ENCODE measurements at places on chromosomes 6 and 20. TPM values are rescaled to one million over a fixed set of nuclear protein-coding genes. Genes with fewer than 3 reads are reported as not detected.

- no peak for DNase-seq
Observed at GRCh38 chr6:125151700-125152099, 1.9 kb upstream of the TPD52L1 start.

NRN1 gene
- 5.9 TPM for polyA plus RNA-seq

DNA sequence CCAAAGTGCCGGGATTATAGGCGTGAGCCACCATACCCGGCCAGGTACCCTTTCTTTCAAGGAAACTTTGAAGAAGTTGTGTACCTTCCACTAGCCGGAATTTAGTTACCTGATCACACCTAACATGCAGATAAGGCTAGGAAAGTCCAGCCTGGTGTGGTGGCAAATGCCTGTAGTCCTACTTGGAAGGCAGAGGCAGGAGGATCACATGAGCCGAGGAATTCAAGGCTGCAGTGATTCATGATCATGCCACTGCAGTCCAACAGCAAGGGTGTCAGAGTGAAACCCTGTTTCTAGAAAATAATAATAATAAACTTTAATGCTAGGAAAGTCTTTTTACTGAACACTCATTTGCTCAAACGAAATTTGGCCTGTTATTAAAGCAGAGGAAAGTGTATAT, 21.0 kb downstream of the NFYA start:
- DNase-seq, result no peak

DNA sequence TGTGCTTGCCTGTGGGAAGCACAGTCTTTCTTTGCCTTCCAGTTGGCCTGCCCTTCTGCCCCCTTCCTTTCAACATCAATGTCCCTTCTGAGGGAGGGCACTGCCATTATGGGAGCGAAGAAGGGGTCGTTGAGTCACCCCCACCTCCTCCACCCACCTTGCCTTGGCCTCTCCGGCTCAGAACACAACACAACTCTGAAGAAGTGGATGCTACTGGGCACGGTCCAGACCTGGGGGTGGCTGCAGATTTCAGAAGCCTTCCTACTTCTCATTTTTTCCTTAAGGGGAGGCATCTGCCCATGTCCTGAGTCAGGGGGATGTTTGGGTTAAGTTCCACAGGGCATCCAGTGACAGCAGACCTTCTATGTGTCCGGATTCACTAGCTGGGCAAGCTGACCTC, 72.1 kb downstream of the GFOD1 start:
- no peak for DNase-seq

- DNase-seq, result no peak
Observed at GRCh38 chr6:72653026-72653425, 31.2 kb downstream of the KCNQ5 start.

DNA sequence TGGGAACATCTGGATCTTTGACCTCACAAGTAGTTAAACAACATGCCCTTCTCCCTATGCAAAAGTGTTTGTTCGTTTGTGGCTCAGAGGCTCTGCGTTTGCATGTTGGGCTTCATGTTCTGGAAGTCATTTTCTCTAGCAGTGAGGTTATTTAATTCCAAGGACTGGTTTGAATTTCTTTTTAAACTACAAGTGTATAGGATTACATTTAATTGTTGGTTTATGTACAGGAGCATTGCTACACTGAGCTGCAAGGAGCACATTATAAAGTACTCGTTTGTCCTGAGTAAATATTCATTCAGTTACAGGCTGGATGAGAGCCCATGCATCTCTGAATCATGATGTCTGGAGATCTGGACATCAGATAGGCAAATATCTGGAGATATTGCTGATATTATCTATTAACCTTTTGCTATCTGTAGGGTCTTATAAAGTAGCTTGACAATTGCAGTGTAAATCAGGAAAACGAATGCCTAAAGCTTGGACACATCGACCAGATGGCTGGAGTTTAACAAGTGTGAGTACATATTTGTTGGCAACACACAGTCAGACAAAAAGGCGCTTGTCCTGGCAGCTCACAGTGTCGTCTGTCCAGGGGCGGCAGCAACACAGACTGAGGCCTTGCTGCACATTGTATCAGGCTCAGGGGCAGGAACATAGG, 84.6 kb downstream of the PDE7B start:
- no peak for DNase-seq

GRCh38 chr6:104955927-104956730, 778 bp upstream of the LIN28B start:
- no peak for DNase-seq

GGTLC1 gene
- not detected for polyA plus RNA-seq

Data from right renal cortex interstitium (tissue), 3 donors.